ENCODE measurements at places on chromosomes 16 and 17. TPM values are rescaled to one million over a fixed set of nuclear protein-coding genes. Genes with fewer than 3 reads are reported as not detected.
A peak's percentile ranks its signal among the peaks of the same experiment; 100 is the strongest.

GRCh38 chr16:70805787-70806186 is 4.8 kb upstream of the VAC14 start:
- no peaks in the 10 kb centered on the region for H3K36me3 ChIP-seq
- H3K4me3 ChIP-seq, result no peak overlapping the region
- H3K27ac ChIP-seq, result no peak overlapping the region
- peaks cover 4% of the 10 kb centered on the region for H3K4me1 ChIP-seq

GRCh38 chr17:34300652-34301370 is 15.3 kb downstream of the CCL11 start:
- no peaks in the 10 kb centered on the region for H3K36me3 ChIP-seq
- no peaks in the 10 kb centered on the region for H3K4me1 ChIP-seq
- no peak overlapping the region for H3K27ac ChIP-seq
- H3K4me3 ChIP-seq, result no peak overlapping the region
- DNase-seq, result no peak
- H3K27me3 ChIP-seq, result peaks cover 4% of the 10 kb centered on the region

DNA sequence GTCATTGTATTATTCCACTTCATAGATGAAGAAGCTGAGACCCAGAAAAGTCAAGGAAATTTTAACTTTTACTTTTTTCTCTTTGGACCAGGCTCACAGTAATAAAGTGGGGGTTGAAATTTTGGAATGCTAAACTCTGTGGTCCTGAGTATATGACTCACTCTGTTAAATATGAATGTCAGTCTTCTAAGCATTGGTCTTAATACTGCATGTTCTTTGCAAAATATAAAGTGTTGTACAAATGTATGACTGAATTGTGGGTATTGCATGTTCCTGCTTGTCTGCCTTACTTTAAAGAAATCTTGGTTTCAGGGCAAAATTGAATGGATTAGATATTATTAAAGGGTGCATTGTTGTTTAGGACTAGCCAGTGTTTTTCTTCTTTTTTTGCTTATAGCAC is 950.8 kb upstream of the GOT2 start:
- no peak for DNase-seq
- no peak overlapping the region for H3K27ac ChIP-seq
- no peaks in the 10 kb centered on the region for H3K27me3 ChIP-seq
- H3K4me3 ChIP-seq, result no peak overlapping the region
- no peaks in the 10 kb centered on the region for H3K4me1 ChIP-seq

DNA sequence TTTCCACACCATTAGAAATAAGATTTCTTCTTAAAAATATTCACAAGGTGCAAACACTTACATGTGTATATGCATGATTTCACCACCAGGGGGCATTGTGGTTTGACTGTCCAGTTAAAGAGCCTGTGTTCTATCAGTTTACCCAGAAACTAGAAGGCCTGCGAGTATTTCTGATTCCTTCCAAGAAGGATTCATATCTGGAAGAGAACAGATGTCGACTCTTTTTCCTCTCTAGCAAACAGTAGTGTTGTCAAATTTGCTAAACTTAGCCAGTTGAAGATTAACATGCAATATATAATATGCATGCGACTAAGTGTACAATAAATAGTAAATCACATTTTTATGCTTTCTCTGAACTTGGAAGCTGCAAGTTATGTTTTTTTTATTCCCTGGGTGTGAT is 404.1 kb downstream of the WWOX start:
- H3K4me3 ChIP-seq, result no peak overlapping the region
- no peaks in the 10 kb centered on the region for H3K36me3 ChIP-seq
- peak; percentile 69 for DNase-seq
- H3K4me1 ChIP-seq, result no peaks in the 10 kb centered on the region

- H3K27ac ChIP-seq, result no peak overlapping the region
- H3K36me3 ChIP-seq, result peaks cover 57% of the 10 kb centered on the region
- H3K4me3 ChIP-seq, result no peak overlapping the region
- H3K4me1 ChIP-seq, result peaks cover 4% of the 10 kb centered on the region
Measured at GRCh38 chr16:4506450-4506849, 30.3 kb downstream of the HMOX2 start.

GRCh38 chr16:21590796-21591195 is 8.6 kb upstream of the METTL9 start:
- H3K27me3 ChIP-seq, result no peaks in the 10 kb centered on the region
- DNase-seq, result no peak
- H3K4me1 ChIP-seq, result no peaks in the 10 kb centered on the region
- no peaks in the 10 kb centered on the region for H3K36me3 ChIP-seq
- H3K27ac ChIP-seq, result no peak overlapping the region
- no peak overlapping the region for H3K4me3 ChIP-seq

GRCh38 chr16:70160388-70160787 is 13.2 kb upstream of the CLEC18C start:
- peak; percentile 9 for DNase-seq
- H3K4me3 ChIP-seq, result no peak overlapping the region
- H3K4me1 ChIP-seq, result no peaks in the 10 kb centered on the region
- peaks cover 70% of the 10 kb centered on the region for H3K36me3 ChIP-seq

DNA sequence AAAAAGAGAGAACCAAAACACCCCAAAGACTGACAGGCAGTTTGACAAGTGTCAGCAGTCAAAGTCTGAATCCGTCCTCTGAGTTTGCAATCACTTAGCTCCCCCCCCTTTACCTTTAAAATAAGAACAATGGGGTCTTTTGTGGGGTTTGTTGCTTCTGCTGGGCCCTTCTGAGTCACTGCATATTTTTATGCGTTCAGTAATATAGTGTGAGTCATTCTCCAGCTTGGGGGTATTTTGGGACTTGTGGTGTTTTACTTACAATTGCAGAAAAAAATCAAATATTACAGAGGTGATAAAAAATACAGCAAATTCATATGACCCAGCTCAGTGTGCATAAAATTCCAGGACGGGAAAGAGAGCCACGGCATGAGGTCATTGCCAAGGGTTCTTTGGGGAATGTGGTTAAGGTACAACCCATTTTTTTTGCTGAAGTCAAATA is 120.1 kb downstream of the CYLD start:
- no peak for DNase-seq
- no peaks in the 10 kb centered on the region for H3K4me1 ChIP-seq
- H3K27me3 ChIP-seq, result no peaks in the 10 kb centered on the region
- no peaks in the 10 kb centered on the region for H3K36me3 ChIP-seq

DNA sequence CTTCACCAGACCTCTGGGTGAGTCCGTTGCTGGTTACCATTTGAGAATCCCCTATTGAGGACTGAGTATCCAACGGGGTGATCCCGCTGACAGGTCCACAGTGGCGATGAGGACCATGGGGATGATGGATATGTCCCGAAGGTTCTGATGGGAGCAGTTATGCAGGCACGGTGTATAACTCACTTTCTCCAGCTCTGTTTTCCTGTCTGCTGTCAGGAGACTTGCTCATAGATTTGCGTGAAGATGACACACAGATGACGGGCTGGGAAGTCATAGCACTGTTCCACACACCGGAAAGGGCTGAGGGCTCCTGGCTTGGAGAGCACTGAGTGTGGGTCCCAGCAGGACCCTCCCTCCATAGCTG is 22.2 kb upstream of the ADCY7 start:
- no peak overlapping the region for H3K27ac ChIP-seq
- H3K4me3 ChIP-seq, result no peak overlapping the region
- no peak for DNase-seq
- no peaks in the 10 kb centered on the region for H3K36me3 ChIP-seq
- peaks cover 31% of the 10 kb centered on the region for H3K4me1 ChIP-seq

GRCh38 chr17:75079023-75079373 is 8.8 kb upstream of the SLC16A5 start:
- no peak overlapping the region for H3K4me3 ChIP-seq
- H3K4me1 ChIP-seq, result peaks cover 19% of the 10 kb centered on the region
- H3K36me3 ChIP-seq, result no peaks in the 10 kb centered on the region
- no peaks in the 10 kb centered on the region for H3K27me3 ChIP-seq

DNA sequence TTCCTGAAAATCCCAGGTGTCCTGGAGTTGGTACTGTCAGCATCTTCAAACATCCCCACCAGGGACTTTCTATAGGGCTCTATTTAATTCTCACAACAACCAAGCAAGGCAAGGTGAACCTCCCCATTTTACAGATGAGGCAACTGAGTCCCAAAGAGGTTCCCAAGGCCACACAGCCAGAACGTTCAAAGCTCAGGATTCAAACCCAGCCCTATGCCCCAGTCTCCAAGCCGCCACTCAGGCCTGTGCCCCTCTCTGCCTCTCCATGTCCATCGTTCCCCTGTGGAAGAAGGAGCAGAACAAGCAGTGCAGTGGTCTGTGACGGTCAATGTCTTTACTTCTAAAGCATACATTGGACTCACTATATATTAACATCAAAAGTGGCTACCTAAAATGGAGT is 6.1 kb downstream of the ZNF319 start:
- DNase-seq, result no peak

DNA sequence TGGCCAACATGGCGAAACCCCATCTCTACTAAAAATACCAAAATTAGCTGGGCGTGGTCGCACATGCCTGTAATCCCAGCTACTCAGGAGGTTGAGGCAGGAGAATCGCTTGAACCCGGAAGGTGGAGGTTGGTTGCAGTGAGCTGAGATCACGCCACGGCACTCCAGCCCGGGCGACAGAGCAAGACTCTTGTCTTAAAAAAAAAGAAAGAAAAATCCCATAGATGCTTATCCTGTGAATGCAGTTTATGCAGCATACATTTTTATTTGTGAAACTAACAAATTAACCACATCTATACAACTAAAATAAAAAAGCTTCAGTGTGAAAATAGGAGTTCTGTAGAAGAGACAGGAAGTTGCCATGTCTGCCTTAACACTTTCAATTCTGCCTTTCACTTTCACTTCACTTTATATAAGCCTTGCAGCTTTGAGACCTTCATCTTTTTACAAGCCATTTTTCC is 7.1 kb downstream of the IGSF6 start:
- no peak overlapping the region for H3K27ac ChIP-seq
- H3K27me3 ChIP-seq, result no peaks in the 10 kb centered on the region
- H3K36me3 ChIP-seq, result peaks cover 6% of the 10 kb centered on the region
- no peaks in the 10 kb centered on the region for H3K4me1 ChIP-seq

GRCh38 chr17:80868022-80868609 is 123.5 kb upstream of the CHMP6 start:
- 0 out of 2 replicates have a peak, but pooled peaks cover 4% of the 10 kb centered on the region for H3K4me1 ChIP-seq
- H3K27me3 ChIP-seq, result no peaks in the 10 kb centered on the region
- DNase-seq, result no peak
- H3K27ac ChIP-seq, result no peak overlapping the region
- H3K36me3 ChIP-seq, result peaks cover 5% of the 10 kb centered on the region

- peak; percentile 13 for DNase-seq
- H3K27me3 ChIP-seq, result peaks cover 4% of the 10 kb centered on the region
- no peaks in the 10 kb centered on the region for H3K4me1 ChIP-seq
- H3K4me3 ChIP-seq, result no peak overlapping the region
- H3K27ac ChIP-seq, result no peak overlapping the region
- no peaks in the 10 kb centered on the region for H3K36me3 ChIP-seq
Measured at GRCh38 chr16:31301708-31302400, 42.1 kb downstream of the ITGAM start.

GRCh38 chr17:34464812-34465211 is 101.8 kb upstream of the CCL1 start:
- H3K36me3 ChIP-seq, result no peaks in the 10 kb centered on the region
- H3K4me1 ChIP-seq, result no peaks in the 10 kb centered on the region
- H3K27ac ChIP-seq, result no peak overlapping the region

GRCh38 chr17:36133602-36134236 is 30.1 kb downstream of the CCL4 start:
- H3K27ac ChIP-seq, result no peak overlapping the region
- H3K4me3 ChIP-seq, result no peak overlapping the region
- no peaks in the 10 kb centered on the region for H3K27me3 ChIP-seq
- no peak for DNase-seq
- H3K4me1 ChIP-seq, result no peaks in the 10 kb centered on the region

GRCh38 chr17:61849674-61850073 is 13.7 kb downstream of the BRIP1 start:
- no peak for DNase-seq
- H3K4me1 ChIP-seq, result no peaks in the 10 kb centered on the region
- H3K27me3 ChIP-seq, result no peaks in the 10 kb centered on the region
- peaks cover 57% of the 10 kb centered on the region for H3K36me3 ChIP-seq
- no peak overlapping the region for H3K4me3 ChIP-seq

C16orf86 gene
- polyA plus RNA-seq, result 0.76 TPM

BRIP1 gene
- 11.2 TPM for polyA plus RNA-seq

SDR42E2 gene
- not detected for polyA plus RNA-seq
